Suprapubic skin (tissue), 4 donors: ENCODE measurements at places on chromosomes 1 and 21. TPM values are rescaled to one million over a fixed set of nuclear protein-coding genes. Genes with fewer than 3 reads are reported as not detected.
A peak's percentile ranks its signal among the peaks of the same experiment; 100 is the strongest.

Gene DTL
- 4.8 TPM for total RNA-seq

GRCh38 chr1:37905727-37906126, 41.1 kb downstream of the INPP5B start:
- H3K27me3 ChIP-seq: no peaks in the 10 kb centered on the region
- no peaks in the 10 kb centered on the region for H3K4me1 ChIP-seq
- no peak for DNase-seq
- peaks cover 3% of the 10 kb centered on the region for H3K36me3 ChIP-seq
- H3K27ac ChIP-seq: no peak overlapping the region

DNA sequence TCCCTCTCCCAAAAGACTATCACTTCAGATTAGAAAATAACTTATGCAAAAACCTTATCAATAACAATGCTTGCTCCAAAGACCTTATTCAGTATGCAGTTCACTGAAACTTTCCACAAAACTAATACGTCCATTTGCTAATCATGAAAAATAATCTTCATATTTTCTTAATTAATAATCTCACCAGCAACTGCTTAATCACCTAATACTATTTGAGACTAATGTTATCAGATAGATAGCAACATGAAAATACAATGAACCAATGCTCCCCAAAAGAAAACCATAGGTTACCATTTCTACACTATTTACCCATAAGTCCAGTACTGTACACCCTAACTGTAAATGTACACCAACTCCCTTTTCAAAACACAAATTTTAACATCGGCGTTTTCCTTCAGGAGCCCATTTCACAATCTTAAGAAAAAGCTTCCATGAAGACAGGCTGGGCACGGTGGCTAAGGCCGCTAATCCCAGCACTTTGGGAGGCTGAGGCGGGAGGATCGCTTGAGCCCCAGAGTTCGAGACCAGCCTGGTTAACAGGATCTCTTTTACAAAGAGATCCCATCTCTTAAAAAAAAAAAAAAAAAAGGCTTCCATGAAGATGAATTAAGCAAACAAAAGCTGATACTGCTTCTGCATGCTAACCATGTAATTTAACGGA, 1.7 kb downstream of the GNB1 start:
- peaks cover 2% of the 10 kb centered on the region for H3K36me3 ChIP-seq
- H3K4me1 ChIP-seq: peaks cover 65% of the 10 kb centered on the region
- peak overlapping the region; percentile 90 for H3K4me3 ChIP-seq
- DNase-seq: no peak
- H3K27me3 ChIP-seq: no peaks in the 10 kb centered on the region

DNA sequence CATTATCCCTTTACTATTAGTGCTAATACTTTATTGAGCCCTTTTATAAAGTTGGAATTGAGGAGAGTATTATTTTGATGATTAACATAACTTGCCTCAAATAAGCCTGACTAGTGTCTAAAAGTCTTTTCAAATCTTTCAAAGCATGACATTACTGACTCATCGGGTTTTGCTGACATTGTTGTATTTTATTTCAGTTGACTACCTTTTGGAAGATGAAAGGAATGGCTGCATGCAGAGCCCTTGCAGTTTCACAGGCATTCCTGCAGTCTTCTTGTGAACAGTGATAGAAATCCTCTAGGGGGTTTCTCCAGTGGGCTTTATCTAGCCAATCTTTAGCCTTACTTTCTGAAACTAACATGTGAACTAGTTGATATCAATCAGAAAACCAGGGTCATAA, 43.0 kb upstream of the TMEM61 start:
- H3K27me3 ChIP-seq: no peaks in the 10 kb centered on the region
- no peaks in the 10 kb centered on the region for H3K36me3 ChIP-seq
- no peak overlapping the region for H3K4me3 ChIP-seq
- DNase-seq: no peak
- H3K4me1 ChIP-seq: peaks cover 3% of the 10 kb centered on the region

Gene LEFTY2
- total RNA-seq: 0.26 TPM

Gene LY9
- 0.34 TPM for total RNA-seq

Gene NOS1AP
- 3.0 TPM for total RNA-seq

DNA sequence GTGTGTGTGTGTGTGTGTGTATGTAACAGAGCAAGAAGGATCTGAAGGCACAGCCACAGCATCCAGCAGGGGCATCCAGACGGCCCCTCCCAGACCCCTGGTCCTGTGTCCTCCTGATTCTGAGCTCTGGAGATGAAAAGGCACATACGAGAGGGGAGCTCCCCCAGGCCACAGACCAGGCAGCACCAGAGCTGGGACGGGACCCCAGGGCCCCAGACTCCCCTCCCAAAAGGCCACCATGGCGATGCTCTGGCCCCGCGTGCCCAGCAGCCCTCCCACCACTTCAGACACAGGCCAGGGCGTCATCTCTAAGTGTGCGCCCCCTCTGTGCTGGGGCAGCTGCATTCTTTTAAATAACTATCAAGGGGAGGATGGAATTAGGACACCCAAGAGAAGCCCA, 245.8 kb downstream of the MATN1 start:
- DNase-seq: peak; percentile 27
- H3K27ac ChIP-seq: no peak overlapping the region
- no peaks in the 10 kb centered on the region for H3K36me3 ChIP-seq

Gene ITLN2
- total RNA-seq: 0.55 TPM

DNA sequence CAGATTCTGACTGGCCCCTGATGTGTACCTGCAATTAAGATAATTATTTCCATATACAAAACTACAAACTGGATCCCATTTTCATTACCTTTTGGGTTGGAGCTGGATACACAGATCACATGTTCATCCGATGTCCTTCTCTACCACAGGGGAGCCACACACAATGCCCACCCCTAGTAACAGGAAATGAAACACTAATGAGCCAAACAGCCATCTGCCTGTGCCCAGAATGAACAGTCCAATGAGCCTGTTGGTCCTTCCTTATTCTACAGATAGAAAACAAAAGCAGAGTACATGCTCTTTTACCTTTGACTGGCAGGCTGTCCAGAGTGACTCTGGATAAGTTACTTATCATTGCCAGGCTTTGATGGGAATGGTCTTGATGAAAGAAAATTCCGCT, 68.6 kb downstream of the SIPA1L2 start:
- H3K27ac ChIP-seq: no peak overlapping the region
- no peak for DNase-seq
- H3K36me3 ChIP-seq: no peaks in the 10 kb centered on the region
- H3K4me3 ChIP-seq: no peak overlapping the region

DNA sequence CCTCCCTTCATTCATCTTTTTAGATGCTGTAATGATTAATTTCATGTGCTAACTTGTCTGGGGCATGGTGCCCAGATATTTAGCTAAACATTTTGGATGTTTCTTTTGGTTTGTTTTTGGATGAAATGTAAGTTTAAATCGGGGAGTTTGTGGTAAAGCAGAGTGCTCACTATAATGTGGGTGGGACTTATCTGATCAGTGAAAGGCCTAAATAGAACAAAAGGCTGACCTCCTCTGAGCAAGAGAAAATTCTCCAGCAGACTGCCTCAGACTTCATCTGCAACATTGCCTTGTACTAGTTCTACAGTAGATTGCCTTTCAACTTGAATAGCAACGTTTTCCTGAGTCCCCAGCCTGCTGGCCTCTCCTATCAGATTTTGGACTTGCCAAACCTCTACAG, 183.6 kb downstream of the S1PR1 start:
- DNase-seq: no peak
- no peaks in the 10 kb centered on the region for H3K4me1 ChIP-seq
- H3K27ac ChIP-seq: no peak overlapping the region

GRCh38 chr1:155977690-155978324, 540 bp downstream of the ARHGEF2 start:
- peak overlapping the region; percentile 89 for H3K27ac ChIP-seq
- no peaks in the 10 kb centered on the region for H3K27me3 ChIP-seq
- H3K4me3 ChIP-seq: peak overlapping the region; percentile 90
- peak; percentile 72 for DNase-seq
- H3K36me3 ChIP-seq: no peaks in the 10 kb centered on the region
